ENCODE measurements at places on chromosomes 4 and X.

- H3K36me3 ChIP-seq: peaks cover 2% of the 10 kb centered on the region
- no peak overlapping the region for H3K27ac ChIP-seq
- H3K4me3 ChIP-seq: no peak overlapping the region
- H3K27me3 ChIP-seq: peaks cover 8% of the 10 kb centered on the region
Observed at GRCh38 chr4:25439918-25440477, 62.9 kb downstream of the ANAPC4 start.

DNA sequence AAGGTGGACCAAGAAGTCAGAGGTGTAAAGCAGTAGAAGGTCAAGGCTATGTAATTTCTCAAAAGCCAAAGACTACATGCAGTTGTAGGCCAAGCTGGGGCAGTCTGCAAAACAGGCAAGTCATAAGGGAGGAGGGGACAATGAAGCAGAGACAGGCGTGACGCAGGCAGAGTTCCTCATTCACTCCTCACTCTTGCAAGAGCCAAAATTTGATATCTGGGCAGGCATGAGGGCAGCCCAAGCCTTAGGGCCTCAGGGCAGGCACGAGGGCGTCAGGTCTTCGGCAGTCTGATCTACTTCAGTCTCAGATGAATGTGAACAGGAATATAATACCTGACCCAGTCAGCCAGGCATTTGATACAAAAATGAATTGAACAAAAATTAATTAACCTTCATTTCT, 86.4 kb upstream of the AGA start:
- no peak for DNase-seq
- H3K27me3 ChIP-seq: no peaks in the 10 kb centered on the region
- H3K4me1 ChIP-seq: no peaks in the 10 kb centered on the region
- no peak overlapping the region for H3K27ac ChIP-seq
- peaks cover 2% of the 10 kb centered on the region for H3K36me3 ChIP-seq

DNA sequence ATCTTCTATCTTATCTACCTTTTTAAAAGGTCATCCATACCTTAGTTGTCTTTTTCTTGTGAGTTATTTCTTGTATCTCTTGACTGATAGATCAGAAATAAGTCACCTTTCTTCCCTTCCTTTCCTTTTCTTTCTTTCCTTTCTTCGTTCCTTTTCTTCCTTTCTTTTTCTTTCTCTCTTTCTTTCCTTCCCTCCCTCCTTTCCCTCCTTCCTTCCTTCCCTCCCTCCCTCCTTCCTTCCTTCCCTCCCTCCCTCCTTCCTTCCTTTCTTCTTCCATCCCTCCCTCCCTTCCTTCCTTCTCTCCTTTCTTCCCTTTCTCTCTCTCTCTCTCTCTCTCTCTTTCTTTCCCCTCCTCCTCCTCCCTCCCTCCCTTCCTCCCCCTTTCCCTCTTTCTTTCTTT, 93.5 kb downstream of the CEP135 start:
- no peak for DNase-seq
- peaks cover 6% of the 10 kb centered on the region for H3K4me1 ChIP-seq
- H3K27ac ChIP-seq: peak overlapping the region; percentile 43
- no peaks in the 10 kb centered on the region for H3K27me3 ChIP-seq
- H3K36me3 ChIP-seq: no peaks in the 10 kb centered on the region

DNA sequence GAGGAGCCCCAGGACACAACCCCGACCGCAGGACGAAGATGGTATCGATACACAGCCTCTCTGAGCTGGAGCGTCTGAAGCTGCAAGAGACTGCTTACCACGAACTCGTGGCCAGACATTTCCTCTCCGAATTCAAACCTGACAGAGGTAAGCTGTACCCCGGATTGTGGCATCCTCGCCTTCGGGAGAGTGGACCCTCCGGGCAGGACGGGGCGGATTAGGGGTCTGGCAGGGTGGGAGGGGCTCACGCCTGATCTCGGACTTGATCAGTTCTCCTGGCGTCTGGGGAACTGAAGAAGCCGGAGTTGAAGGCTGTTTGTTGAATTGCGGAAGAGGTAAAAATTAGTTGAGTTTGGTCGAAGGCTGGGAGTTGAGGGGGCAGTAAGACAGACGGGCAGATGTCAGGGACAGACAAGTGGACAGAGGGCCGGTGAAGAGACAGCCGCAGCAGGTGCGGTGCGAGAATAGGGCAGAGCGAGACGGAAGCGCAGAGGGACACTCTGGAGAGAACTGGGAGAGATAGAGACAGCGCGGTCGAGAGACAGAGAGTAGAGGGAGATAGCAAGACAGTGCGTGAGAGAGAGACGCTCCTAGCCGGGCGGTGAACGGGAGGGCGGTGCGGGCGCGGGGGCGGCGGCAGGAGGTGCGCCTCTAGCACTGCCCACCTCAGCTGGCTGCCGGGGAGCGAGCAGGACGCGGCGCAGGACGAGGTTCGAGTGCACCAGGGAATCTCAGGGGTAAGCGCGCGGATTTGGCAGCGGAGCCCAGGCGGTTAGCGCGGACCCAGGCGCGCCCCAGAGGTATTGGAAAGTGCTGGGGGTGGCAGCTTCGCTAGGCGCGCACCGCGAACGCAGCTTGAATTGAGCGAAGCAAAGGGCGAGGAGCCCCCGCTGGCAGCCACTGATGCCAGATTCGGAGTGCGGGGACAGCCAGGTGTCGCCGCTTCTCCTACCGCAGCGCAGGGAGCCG, 23.9 kb downstream of the ARHGAP36 start:
- H3K27me3 ChIP-seq: peaks cover 50% of the 10 kb centered on the region
- H3K4me3 ChIP-seq: peak overlapping the region; percentile 2
- no peak for DNase-seq
- H3K36me3 ChIP-seq: peaks cover 3% of the 10 kb centered on the region

GRCh38 chrX:15349046-15349445, 13.7 kb upstream of the PIGA start:
- peaks cover 9% of the 10 kb centered on the region for H3K4me1 ChIP-seq
- H3K27me3 ChIP-seq: peaks cover 8% of the 10 kb centered on the region
- H3K36me3 ChIP-seq: no peaks in the 10 kb centered on the region

GRCh38 chr4:165085946-165086345, 26.7 kb downstream of the TMEM192 start:
- H3K4me3 ChIP-seq: no peak overlapping the region
- no peak overlapping the region for H3K27ac ChIP-seq
- peaks cover 39% of the 10 kb centered on the region for H3K36me3 ChIP-seq
- no peak for DNase-seq

- peaks cover 17% of the 10 kb centered on the region for H3K36me3 ChIP-seq
- H3K27me3 ChIP-seq: no peaks in the 10 kb centered on the region
- DNase-seq: no peak
- no peak overlapping the region for H3K4me3 ChIP-seq
- peak overlapping the region; percentile 2 for H3K27ac ChIP-seq
Observed at GRCh38 chr4:38695809-38696208, 31.8 kb downstream of the KLF3 start.

DNA sequence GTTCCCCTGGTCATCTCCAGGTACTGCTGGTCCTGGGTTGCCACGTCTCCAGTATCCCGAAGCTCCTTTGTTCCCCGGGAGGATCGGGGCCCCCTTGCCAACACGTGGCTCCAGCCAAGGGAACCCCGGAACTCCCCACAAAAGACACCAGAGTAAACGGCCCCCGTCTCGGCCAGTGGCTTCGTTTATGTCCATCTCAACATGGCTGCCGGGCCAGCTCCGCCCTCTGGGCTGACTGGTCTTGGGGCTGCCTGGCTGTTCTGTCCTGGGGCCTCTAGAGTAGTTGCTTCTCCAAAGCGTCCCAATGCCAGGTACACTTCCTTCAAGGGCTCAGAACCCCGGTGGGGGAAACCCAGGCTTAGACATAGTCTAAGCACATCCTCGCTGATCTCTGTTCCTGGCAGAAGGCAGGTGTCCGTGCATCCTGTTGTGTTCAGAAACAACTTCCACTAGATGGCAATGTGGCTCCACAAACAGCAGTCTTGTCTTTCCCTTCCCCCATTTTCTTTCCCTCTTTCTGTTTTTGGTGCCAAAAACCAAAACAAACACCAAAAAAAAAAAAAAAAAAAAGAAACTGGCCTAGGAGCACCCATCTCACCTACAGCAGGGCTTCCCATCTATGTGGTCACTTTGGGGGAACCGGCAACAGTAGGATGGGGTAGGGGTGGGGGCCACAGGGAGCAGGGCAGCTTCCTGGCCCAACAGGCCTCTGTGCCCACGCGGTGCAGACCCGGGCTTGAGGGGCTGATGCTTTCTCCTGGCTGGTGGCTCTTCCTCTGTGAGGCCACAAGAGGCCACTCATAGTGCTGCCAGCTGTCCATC, 35.3 kb downstream of the NBDY start:
- H3K27ac ChIP-seq: peak overlapping the region; percentile 94
- peak overlapping the region; percentile 82 for H3K4me3 ChIP-seq

DNA sequence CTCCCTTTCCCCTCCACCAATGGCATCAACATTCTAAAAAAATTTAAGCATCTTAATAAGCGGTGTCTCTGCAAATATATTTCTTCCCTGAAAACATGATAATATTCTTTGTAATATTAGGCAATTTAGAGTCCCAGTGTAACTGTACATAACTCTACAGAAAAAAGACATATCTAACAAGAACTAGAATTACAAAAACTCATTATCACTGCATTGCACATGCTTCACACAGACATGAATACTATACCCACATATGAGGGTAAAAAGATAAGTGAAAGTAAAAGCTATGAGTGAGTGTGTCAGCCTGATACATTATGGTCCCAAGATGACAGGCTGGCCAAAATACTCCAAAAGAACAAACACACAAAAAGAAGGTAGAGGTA, 2.4 kb upstream of the FGB start:
- H3K27ac ChIP-seq: no peak overlapping the region
- H3K4me1 ChIP-seq: no peaks in the 10 kb centered on the region
- H3K27me3 ChIP-seq: peaks cover 10% of the 10 kb centered on the region
- H3K4me3 ChIP-seq: no peak overlapping the region
